ENCODE measurements at places on chromosomes 1 and 21. TPM values are rescaled to one million over a fixed set of nuclear protein-coding genes. Genes with fewer than 3 reads are reported as not detected.

The SCAF4 gene
- total RNA-seq: 30.6 TPM

GRCh38 chr1:115179397-115180079, 90.2 kb upstream of the TSPAN2 start:
- H3K36me3 ChIP-seq: no peaks in the 10 kb centered on the region
- H3K4me3 ChIP-seq: no peak overlapping the region
- no peak for DNase-seq
- H3K27ac ChIP-seq: no peak overlapping the region
- no peaks in the 10 kb centered on the region for H3K27me3 ChIP-seq
- no peaks in the 10 kb centered on the region for H3K4me1 ChIP-seq

- H3K4me1 ChIP-seq: no peaks in the 10 kb centered on the region
- peaks cover 13% of the 10 kb centered on the region for H3K27me3 ChIP-seq
- no peak overlapping the region for H3K4me3 ChIP-seq
- H3K27ac ChIP-seq: no peak overlapping the region
Observed at GRCh38 chr1:55035904-55036303, 3.4 kb upstream of the PCSK9 start.

The CD48 gene
- total RNA-seq: 20.5 TPM

The LYPD8 gene
- total RNA-seq: 3.2 TPM

GRCh38 chr1:39899611-39900538, 1.8 kb downstream of the MYCL start:
- no peak for DNase-seq
- no peaks in the 10 kb centered on the region for H3K36me3 ChIP-seq
- peaks cover 4% of the 10 kb centered on the region for H3K27me3 ChIP-seq
- no peak overlapping the region for H3K4me3 ChIP-seq
- no peak overlapping the region for H3K27ac ChIP-seq

DNA sequence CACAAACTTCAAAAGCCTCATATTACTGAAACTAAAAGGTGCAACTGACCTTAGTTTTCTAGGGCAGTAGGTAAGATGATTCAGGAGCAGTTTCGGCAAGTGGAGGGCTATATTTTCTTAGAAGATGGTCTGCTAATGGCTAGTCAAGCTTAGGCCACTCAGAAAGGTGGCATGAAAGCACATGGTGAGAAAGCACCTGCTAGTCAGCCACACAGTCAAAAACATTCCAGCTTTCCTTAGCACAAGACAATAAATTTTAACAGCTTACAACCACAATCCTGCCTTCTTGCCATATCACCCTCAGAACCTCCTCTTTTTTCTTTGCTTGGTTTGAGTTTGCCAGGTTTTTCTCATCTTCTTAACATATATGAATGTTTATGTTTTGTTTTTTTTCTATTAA, 81.1 kb upstream of the SLFNL1 start:
- no peaks in the 10 kb centered on the region for H3K27me3 ChIP-seq
- H3K4me3 ChIP-seq: no peak overlapping the region
- no peak for DNase-seq
- no peak overlapping the region for H3K27ac ChIP-seq
- H3K36me3 ChIP-seq: no peaks in the 10 kb centered on the region

The KRTAP7-1 gene
- not detected for total RNA-seq

The SEC16B gene
- total RNA-seq: 4.8 TPM

- H3K27me3 ChIP-seq: no peaks in the 10 kb centered on the region
- no peak for DNase-seq
- H3K36me3 ChIP-seq: no peaks in the 10 kb centered on the region
- peaks cover 3% of the 10 kb centered on the region for H3K4me1 ChIP-seq
- H3K4me3 ChIP-seq: no peak overlapping the region
- H3K27ac ChIP-seq: no peak overlapping the region
Observed at GRCh38 chr21:15212206-15212605, 147.4 kb upstream of the NRIP1 start.

GRCh38 chr1:224085421-224086108, 28.3 kb upstream of the FBXO28 start:
- H3K27me3 ChIP-seq: no peaks in the 10 kb centered on the region
- H3K27ac ChIP-seq: no peak overlapping the region
- H3K4me3 ChIP-seq: no peak overlapping the region
- no peaks in the 10 kb centered on the region for H3K36me3 ChIP-seq
- no peak for DNase-seq

DNA sequence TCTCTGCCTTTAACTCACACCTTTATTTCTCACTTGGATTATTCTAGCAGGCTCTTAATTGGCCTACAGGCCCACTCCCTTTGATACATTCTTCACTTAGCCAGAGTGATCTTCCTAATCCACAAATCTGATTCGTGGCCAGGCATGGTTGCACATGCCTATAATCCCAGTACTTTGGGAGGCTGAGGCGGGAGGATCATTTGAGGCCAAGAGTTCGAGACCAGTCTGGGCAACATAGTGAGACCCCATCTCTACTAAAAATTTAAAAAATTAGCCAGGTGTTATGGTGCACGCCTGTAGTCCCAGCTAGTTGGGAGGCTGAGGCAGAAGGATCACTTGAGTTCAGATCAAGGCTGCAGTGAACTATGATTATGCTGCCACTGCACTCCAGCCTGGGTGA, 2.1 kb downstream of the ZBTB17 start:
- no peaks in the 10 kb centered on the region for H3K27me3 ChIP-seq
- no peaks in the 10 kb centered on the region for H3K36me3 ChIP-seq
- no peak overlapping the region for H3K4me3 ChIP-seq
- no peak overlapping the region for H3K27ac ChIP-seq

- H3K27ac ChIP-seq: peak overlapping the region; percentile 96
- H3K27me3 ChIP-seq: no peaks in the 10 kb centered on the region
- no peaks in the 10 kb centered on the region for H3K36me3 ChIP-seq
- no peak for DNase-seq
- H3K4me3 ChIP-seq: peak overlapping the region; percentile 93
- peaks cover 4% of the 10 kb centered on the region for H3K4me1 ChIP-seq
Observed at GRCh38 chr1:36225283-36225899, 1.1 kb downstream of the THRAP3 start.

DNA sequence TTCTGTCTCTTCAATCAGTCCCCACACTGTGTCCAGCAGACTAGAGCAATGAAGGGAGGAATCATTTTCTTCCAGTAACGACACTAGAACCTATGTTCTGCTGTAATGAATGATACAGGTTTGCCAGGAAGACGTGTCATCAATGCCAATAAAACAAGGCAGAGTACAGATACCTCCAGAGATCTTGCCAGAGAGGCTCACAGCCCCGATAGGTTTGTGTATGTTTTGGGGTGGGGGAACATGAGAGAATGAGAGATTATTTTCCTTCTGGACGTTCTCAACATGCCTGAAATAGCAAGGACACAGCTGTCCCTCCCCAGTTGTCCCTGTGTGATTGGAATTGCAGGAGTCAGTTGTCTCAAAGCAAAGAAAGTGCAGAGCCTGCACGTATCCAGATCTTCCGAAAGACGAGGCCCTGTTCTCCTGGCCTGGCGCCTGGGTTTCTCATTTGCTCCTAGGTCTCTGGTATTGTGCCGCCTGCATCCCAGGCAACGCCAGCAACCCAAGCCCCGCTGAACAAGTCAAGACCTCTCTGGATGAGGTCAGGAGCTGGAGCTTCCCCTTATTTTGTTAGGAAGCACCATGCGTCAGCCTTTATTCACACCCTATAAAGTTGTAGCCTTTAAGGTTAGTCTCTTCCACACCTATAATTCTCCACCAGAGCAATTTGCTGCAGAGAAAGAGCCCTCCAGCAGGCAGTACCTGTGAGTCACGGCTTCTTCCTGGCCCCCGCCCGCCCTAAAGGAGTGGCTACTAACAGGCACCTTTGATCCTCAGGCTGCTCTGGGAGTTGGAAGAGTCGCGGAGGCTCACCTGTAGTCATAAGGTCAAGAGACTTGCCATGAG, 130.5 kb downstream of the TOMM20 start:
- H3K36me3 ChIP-seq: no peaks in the 10 kb centered on the region
- H3K27me3 ChIP-seq: no peaks in the 10 kb centered on the region
- DNase-seq: peak; percentile 66
- H3K4me3 ChIP-seq: no peak overlapping the region

The CD1B gene
- 0.60 TPM for total RNA-seq

The GJA5 gene
- total RNA-seq: 28.3 TPM

The TNFRSF4 gene
- total RNA-seq: 5.1 TPM

DNA sequence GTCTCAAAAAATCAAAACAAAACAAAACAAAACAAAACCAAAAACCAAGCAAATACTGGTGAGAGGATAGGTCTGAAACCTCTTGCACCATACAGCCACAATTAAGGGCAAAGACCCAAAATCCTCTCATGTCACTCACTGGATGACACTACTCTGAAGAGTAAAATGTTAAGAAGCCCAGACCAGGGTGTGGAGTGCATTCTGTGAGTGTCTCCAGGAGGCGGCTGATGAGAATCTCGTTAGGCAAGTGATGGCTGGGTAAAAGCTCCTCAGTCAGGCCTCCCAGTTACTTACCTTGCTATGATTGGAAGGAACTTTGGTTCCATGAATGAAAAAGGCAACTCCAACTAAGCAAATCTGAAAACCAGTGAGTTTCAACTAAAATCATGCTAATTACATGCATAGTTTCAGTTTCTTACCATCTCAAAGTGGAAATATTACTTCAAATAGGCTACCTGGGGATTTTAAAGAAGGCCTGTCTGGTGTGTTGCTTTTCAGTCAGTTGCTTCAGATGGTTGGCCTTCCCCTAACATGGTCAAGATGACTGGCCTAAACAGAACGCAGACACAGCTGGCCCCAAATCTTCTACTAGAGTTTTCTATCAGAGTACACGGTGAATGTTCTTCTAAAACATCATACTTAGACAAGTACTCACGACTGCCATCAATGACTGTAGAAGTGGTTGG, 95.1 kb downstream of the KIAA0319L start:
- DNase-seq: no peak
- H3K4me3 ChIP-seq: no peak overlapping the region
- H3K27ac ChIP-seq: no peak overlapping the region

DNA sequence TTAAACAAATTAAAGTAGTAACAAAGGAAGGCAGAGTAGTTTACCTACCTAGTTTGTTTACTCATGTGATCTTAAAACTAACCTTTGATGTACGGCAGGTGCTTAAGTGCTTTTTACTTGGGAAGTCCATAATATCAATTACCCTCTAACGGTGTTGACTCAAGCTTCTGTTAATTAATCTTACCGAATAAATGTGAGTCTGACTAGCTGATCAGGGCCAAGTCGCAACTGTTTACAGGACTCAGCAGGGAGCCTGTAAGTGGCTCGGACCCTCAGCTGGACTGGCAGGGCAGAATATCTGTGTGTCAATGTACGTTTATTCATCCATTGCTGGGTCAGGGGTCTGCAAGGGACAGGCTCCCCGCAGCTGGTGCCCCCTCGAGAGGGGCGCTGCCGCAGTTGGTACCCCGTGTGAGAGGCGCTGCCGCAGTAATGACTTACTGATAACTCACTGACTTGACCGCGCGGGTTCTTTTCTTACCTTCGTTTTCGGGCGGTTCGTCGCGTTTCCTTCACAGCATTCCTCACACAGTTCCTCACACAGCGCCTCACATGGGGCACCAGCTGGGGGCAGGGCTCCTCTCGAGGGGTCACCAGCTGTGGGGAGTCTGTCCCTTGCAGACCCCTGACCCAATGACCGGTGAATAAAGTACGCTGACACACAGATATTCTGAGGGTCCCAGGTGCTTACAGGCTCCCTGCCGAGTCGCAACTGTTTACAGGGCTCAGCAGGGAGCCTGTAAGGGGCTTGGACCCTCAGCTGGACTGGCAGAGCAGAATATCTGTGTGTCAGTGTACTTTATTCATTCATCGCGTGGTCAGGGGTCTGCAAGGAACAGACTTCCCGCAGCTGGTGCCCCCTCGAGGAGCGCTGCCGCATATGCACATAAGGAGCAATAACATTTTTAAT, 3.0 kb downstream of the FMO1 start:
- H3K4me3 ChIP-seq: peak overlapping the region; percentile 59
- H3K36me3 ChIP-seq: no peaks in the 10 kb centered on the region
- H3K27ac ChIP-seq: peak overlapping the region; percentile 65
- no peaks in the 10 kb centered on the region for H3K27me3 ChIP-seq
- no peaks in the 10 kb centered on the region for H3K4me1 ChIP-seq

The STUM gene
- total RNA-seq: 1.6 TPM

Measured in kidney (tissue), 22 donors.